ENCODE measurements at places on chromosomes 1 and 21.

- no peak for DNase-seq
These were observed 37.7 kb upstream of the PTBP2 start for GRCh38 chr1:96683931-96684330.

DNA sequence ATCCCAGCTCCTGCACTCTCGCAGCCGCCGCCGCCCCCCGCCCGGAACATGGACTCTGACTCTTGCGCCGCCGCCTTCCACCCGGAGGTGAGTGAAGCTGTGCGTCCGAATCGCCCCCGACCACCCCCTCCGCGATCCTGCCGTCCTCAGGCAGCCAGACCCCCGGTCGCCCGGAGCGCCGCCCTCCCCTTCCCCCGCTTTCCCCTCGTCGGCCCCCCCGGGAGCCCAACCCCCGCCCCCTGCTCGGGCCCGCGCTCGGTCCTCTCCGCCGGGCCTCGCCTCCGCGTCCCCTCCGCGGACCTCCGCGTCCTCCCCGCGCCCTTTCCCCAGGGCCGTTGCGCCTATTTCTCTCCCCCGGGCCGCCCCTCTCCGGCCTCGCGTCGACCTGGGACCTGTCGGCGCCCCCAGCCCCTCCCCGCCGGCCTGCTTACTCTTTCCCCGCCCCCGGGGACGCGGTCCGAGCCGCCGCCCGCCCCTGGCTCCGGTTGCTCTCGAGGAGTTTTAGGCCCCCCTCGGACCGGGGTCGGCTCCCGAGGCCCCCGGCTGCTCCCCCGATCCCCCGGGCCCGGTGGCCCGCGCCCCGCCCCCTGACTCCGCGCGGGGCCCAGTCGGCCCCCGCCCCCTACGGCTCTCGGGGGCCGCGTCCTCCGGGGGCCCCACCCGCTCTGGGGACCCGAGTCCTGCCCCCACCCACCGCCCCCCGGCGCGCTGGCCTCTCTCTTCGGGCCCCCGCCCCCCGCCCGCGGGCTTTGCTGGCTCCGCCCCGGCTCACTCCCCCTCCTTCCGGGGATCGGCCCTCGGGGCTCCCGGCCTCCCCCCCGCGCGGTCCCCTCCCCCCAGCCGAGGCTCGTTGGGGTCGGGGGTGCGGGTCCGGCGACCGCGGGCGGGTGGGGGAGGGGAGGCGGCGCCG, 743 bp downstream of the PHF13 start:
- DNase-seq, result peak; percentile 61

- DNase-seq, result no peak
These were observed 79.1 kb downstream of the POFUT2 start for GRCh38 chr21:45208627-45208951.

DNA sequence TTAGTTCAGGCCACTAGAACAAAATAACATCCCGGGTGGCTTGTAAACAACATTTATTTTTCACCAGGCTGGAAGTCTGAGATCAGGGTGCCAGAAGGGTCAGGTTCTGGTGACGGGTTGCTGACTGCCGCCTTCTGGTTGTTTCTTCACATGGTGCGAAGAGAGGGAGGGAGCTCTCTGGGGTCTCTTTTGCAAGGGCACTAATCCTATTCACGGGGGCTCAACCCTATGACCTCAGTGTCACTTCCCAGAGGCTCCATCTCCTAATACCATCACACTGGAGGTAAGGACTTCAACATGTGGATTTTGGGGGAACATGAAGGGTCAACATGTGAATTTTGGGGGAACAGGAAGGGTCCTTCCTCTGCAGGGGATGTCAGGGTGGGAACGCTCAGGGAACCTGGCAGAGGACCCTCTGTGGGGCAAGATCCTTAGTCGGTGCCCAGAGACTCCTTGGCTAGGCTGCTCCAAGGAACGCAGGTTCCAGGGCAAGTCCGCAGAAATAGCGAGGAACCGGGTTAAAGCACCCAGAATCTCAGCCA, 8.7 kb upstream of the C2CD2 start:
- DNase-seq, result no peak

GRCh38 chr1:118992868-118993699, 4.9 kb upstream of the TBX15 start:
- DNase-seq, result no peak

DNA sequence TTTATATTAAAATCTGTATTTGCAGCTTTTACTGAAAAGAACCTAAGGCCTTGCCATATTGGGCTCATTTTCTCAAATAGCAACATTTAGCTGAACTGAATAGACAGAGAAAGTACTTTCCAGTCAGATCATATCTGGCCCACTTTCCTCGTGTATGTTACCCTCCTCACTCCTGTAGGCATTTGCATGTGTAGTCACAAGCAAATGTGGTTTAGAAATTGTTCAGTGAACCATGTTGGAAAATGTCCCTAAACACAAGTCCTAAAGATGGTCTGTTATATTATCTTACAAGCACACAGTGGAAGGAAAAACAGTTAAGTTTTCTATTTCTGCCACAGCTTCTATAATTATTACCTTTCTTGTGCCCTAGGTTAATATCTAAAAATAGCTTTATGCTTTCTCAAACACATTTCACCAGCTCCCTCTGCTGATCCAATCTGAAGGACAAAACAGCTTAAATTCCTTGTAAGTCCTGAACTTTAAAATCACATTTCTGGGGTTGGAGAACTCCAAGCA, 606 bp upstream of the FMO4 start:
- no peak for DNase-seq

- no peak for DNase-seq
These were observed 1.2 kb downstream of the RSRP1 start for GRCh38 chr1:25245809-25246599.

DNA sequence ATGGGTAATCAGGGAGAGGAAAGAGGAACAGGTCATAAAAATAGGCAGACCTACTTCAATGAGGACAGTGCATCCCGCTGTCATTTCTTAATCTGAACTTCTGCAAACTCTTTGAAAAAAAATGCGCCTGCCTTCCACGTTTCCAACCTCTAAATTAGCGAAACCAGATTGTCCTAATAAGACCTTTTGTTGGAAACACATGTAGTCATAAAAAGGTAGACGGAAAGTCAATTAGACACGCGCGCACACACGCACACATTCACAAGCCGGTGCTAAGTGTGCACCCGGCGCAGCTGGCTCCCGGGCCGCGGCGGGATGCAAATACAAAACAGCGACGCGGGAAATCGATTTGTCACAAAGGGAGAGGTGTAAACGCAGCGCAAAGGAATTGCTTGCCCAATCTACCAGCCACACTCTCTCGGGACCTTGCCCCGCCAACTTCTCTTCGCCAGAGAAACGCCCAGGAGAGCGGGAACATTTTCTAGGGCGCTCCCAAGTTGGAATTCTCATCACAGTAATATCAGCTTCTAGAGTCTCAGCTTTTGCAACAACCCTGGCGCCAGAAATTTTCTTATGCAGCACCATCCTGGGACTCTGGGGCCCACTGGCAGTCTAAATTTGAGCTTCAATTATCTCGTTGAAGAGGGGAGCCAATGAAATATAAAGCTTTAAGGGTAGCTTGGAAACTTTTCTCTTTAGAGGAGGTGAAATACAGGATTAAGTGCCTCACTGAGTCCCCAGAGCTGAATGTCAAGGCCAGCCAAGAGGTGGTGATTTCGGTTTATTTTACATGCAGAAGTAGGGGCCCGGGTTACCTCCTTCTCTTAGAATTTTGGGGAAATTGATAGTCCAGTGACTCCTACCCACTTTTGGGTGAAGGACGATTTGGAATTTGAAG, 4.5 kb downstream of the PRRX1 start:
- DNase-seq, result no peak

GRCh38 chr1:183477986-183478781, 5.9 kb downstream of the SMG7 start:
- no peak for DNase-seq

- no peak for DNase-seq
These were observed 128.3 kb downstream of the CASZ1 start for GRCh38 chr1:10667861-10668761.

DNA sequence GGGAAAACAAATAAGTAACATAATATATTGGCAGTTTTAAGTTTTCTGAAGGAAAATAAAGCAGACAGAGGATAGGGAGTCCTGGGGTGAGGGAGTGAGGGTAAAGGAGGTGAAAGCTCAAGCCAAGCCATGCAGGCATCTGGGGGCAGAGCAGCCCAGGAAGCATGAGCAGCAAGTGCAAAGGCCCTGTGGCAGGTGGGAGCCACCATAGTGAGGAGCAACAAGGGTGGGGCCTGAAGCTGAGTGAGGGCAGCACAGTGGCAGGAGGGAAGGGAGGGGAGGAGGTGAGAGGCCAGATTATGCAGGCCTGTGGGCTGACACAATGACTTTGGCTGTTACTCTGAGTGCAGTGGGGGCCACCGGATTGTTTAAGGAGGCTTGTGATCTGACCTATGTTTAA, 138.8 kb upstream of the TNR start:
- no peak for DNase-seq

DNA sequence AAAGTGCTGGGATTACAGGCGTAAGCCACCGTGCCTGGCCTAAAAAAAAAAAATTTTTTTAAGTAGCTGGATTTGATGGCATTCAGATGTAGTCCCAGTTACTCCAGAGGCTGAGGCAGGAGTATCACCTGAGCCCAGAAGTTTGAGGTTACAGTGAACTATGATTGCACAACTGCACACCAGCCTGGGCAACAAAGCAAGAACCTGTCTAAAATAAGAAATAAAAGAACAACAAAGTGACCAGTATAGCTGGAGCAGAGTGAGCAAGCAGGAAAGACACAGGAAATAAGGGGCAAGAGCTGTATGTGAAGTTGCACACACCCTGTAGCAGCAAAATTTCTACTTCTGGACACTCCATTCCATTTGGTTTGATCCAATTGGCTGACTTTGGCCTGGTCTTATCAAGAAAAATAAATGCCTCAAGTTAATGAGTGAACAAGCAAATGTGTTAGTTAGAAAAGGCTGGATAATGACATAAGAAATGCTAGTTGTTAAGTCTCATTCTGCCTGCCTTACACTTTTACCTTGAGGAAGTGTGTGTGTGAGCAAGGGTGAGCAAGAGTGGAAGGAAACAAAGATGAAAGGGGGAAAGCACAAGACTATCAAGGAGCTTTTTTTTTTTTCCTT, 7.9 kb downstream of the ATP5IF1 start:
- DNase-seq, result no peak

DNA sequence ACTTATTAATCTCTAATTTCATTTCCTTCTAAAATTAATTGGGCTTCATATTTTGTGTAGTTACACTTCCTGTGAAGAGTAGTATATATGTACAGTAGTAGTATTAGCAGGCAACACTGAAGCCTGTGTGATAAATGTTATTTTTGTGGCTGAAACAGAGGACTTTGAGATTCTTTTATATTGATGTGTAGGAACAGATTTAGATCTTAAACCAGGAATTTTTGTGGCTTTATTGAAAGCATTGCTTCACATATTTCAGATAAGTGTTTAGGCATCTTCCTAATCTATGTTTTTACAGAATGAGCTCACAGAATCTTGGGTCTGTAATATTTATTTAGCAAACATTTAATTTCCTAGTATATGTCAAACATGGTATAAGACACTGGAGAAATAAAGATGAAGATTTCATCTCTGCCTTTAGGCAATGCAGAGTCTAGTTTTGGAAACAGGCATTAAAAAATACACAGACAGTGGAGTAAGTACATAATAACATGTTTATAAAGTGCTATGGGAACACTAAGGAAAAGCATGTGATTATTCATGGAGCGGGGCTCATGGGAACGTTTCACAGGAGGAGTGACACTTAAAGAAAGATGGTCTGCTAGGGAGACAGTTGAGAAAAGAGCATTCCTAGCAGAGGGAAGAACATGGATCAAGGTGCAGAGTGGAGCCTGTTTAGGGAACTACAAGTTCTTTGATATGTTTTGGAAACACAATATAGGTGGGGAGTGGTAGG, 52.7 kb downstream of the MIGA1 start:
- no peak for DNase-seq

GRCh38 chr21:29092102-29092959, 18.9 kb upstream of the CCT8 start:
- no peak for DNase-seq

GRCh38 chr1:115356356-115356755, 18.3 kb upstream of the NGF start:
- DNase-seq, result no peak

GRCh38 chr21:42468491-42469131, 27.4 kb downstream of the RSPH1 start:
- no peak for DNase-seq

DNA sequence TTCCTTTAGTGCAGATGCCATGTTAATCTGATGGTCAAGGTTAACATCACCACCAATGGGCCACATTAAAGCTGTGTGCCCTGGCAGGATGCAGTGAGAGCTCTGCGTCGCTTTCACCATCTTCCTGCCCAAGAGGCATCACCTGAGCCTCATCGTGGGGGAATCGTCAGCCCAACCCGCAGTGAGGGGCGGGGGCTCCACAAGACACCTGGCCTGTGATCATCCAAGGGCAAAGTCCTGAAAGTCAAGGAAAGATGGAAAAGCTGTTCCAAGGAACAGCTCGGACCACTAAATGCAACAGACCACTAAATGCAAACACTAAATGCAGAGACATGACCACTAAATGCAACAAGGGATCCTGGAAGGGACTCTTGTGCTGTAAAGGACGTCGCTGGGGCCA, 49.9 kb downstream of the WDR4 start:
- DNase-seq, result no peak

DNA sequence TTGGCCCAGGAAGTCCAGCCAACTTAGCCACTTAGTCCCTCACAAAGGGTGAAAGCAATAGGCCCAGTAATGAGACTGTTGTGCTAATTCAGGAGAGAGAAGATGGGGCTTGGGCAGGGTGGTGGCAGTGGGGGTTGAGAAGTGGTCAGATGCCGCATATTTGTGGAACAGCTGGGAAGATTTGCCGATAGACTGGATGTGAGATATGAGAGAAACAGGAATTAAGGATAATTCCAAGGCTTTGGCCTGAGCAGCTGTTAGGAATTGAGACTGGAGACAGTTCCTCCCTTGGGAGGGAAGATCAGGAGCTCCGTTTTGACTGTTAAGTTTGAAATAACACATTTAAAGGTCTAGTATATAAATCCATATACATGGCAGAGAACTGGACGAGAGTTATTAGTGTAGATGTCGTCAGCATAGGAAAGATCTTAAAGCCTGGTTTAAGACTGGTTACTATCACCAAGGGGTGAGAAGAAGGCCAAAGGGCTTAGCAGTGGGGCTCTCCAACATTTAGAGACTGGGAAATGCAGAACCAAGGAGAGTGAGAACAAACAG, 323.7 kb upstream of the FAM78B start:
- no peak for DNase-seq

DNA sequence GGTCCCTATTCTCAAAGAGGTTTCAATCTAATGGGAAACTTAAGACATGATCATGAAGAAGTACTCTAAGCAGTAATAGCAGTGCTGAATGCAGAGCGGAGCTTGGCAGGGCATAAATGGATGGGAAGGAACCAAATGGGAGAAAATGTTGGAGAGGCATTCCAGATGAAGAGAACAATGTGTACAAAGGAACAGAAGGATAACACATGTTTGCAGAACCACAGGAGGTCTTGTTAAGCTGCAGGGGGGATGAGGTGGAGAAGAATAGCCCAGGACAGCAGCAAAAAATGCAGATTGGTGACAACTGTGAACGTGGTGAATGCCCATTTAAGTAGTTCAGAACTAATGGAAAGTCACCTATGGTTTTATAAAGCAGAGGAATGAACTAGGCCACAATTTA, 99.1 kb downstream of the ASTN1 start:
- no peak for DNase-seq

All from stimulated activated CD8-positive, alpha-beta memory T cell treated with anti-CD3 and anti-CD28 coated beads, Interleukin-12 subunit alpha, Interleukin-12 subunit beta, amount 100 ng/mL, for 4 hours (primary cell).